ENCODE measurements at places on chromosomes 13 and 19. TPM values are rescaled to one million over a fixed set of nuclear protein-coding genes. Genes with fewer than 3 reads are reported as not detected.

Gene SPRED3
- 1.5 TPM for total RNA-seq

Gene CGB2
- total RNA-seq, result not detected

Gene ZNF491
- total RNA-seq, result 2.3 TPM

Gene PDX1
- not detected for total RNA-seq

- no peak for DNase-seq
Observed at GRCh38 chr19:48645620-48646000, 377 bp downstream of the CA11 start.

GRCh38 chr19:19468424-19469050 is 46.8 kb downstream of the TSSK6 start:
- no peak for DNase-seq

DNA sequence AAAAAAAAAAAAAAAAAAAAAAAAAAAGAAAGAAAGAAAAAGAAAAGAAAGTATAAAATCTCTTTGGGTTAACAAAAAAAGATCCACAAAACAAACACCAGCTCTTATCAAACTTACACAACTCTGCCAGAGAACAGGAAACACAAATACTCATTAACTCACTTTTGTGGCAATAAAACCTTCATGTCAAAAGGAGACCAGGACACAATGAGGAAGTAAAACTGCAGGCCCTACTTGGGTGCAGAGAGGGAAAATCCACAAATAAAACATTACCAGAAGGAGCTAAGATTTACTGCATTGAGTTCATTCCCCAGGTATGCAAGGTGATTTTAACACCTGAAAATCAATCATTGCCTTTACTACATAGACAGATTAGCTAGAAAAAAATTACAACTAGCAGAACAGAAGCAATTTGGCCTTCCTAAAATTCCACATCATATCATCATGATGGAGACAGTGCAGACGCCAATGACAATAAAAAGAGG is 9.6 kb upstream of the CEACAM5 start:
- DNase-seq, result no peak

Gene KLK3
- not detected for total RNA-seq

- no peak for DNase-seq
Observed at GRCh38 chr19:51082611-51083010, at the start of gene KLK14. TSS of gene KLK14 (minus strand) at chr19:51082887. CDS start at chr19:51082614, 273 bp downstream.

Gene LRG1
- total RNA-seq, result 0.05 TPM

Gene ZNF99
- not detected for total RNA-seq

DNA sequence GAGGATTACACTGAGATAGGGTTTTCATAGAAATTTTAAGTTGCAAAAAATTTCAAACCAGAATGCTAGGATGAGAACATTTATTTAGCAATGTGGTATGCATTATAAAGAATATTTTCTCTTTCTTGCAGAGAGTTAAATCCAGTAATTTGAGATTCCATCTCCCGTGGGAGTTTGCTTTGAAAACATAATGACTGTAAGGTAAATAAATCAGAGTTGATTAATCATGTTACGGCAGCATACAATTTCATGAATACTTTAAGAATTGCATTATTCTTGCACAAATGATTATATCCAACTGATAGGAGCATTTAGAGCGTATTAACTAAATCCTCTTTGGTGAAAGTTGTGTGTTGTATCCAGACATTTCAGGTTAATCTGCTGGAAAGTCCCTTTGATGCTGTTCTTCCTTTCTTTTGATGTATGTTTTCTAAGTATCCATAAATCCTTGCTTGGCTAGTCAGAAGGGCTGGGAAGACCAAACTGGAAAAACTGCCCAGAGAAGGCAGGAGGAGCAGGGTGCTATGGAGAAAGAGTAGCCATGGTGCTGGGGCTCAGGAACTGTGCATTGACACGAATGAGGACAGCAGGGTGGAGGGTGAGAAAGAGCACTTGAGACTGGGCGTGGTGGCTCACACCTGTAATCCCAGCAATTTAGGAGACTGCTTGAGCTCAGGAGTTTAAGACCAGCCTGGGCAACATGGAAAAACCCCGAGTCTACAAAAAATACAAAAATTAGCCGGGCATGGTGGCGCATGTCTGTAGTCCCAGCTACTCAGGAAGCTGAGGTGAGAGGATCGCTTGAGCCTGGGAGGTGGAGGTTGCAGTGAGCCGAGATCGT is 4.8 kb upstream of the GJA3 start:
- DNase-seq, result no peak

GRCh38 chr13:34512817-34513216 is 429.3 kb upstream of the NBEA start:
- DNase-seq, result no peak

GRCh38 chr13:41074523-41074922 is 13.2 kb downstream of the WBP4 start:
- no peak for DNase-seq

Gene ZNF835
- not detected for total RNA-seq

GRCh38 chr13:24699541-24699940 is 19.3 kb downstream of the ATP12A start:
- DNase-seq, result no peak

- no peak for DNase-seq
Observed at GRCh38 chr19:42441049-42441445, 1.7 kb downstream of the CXCL17 start.

- DNase-seq, result no peak
Observed at GRCh38 chr13:30708541-30708940, 26.8 kb upstream of the ALOX5AP start.

DNA sequence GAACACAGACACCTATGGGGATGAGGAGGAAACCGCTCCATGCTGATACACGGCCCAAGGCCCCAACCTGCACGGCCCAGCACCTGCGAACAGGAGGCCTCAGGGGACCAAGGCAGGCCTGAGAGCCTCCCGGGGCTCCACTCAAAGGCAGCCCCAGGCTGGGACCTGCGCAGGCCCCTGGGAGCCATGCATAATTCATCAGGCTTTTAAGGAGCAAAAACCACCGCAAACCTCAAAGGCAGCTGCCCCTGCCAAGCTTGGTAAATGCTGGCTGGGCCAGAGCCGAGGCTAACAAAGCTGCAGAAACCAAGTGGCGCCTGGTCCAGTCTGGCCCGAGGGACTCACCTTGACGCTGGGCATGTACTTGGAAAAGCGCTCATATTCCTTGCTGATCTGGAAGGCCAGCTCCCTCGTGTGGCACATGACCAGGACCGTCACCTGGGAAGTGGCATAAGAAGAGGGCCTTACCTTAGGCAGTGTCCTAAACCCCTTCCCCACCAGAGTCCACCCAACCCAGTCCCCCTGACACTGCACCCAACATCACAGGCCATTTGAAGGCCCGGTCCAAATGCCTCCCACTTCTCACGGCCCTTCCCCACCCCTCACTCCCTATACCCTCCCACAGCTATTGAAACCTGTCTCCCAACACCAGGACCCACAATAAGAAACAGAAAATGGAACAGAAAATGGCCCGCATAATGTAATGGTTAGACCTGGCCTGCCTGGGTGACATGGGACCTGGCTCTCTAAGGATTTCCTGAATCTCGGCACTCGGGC is 7.8 kb downstream of the DDX39A start:
- no peak for DNase-seq

DNA sequence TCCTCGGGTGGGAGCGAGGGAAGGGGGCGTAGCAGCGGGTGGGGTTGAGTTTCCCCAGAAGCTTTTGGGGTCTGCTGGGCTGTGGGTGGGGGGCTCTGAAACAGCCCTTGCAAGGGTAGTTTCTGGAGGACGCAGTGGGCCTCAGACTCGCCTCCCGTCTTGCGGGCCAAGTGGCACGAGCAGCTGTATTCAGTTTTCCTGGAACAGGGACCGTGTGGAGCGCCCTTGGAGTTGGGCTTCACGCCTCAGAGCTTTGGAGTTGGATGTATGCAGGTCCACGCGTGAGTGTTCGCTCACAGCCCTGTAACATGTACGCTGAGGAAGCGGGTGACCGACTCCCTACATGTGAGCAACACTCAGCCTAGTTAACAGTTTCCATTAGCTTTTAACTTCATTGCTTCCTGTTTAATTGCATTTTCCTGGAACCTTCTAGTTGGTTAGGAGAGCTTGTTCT is 603 bp downstream of the TM9SF2 start:
- DNase-seq, result peak; percentile 29

- DNase-seq, result peak; percentile 90
Observed at GRCh38 chr19:34171877-34172660, at the start of gene LSM14A. TSS of gene LSM14A (plus strand) at chr19:34172504. CDS start at chr19:34172643, 139 bp downstream.

- no peak for DNase-seq
Observed at GRCh38 chr13:82905071-82905470, 977.2 kb downstream of the SLITRK1 start.

GRCh38 chr19:39834287-39834841 is 402 bp upstream of the DYRK1B start:
- no peak for DNase-seq

GRCh38 chr19:45202637-45203036 is 24.1 kb downstream of the BLOC1S3 start:
- DNase-seq, result no peak

- no peak for DNase-seq
Observed at GRCh38 chr19:19538061-19538784, at the start of gene CILP2. TSS of gene CILP2 (plus strand) at chr19:19538265. CDS start at chr19:19538350, 85 bp downstream.

Gene ZNF439
- 0.08 TPM for total RNA-seq

Gene DOCK9
- total RNA-seq, result 138 TPM

GRCh38 chr19:36423925-36424324 is 5.5 kb upstream of the ZFP82 start:
- no peak for DNase-seq

- no peak for DNase-seq
Observed at GRCh38 chr19:6442087-6442688, 8.6 kb upstream of the SLC25A41 start.

GRCh38 chr13:94780421-94780820 is 68.1 kb upstream of the SOX21 start:
- no peak for DNase-seq

- no peak for DNase-seq
Observed at GRCh38 chr19:45244133-45244794, 943 bp downstream of the EXOC3L2 start.

Gene SAFB2
- 35.1 TPM for total RNA-seq

DNA sequence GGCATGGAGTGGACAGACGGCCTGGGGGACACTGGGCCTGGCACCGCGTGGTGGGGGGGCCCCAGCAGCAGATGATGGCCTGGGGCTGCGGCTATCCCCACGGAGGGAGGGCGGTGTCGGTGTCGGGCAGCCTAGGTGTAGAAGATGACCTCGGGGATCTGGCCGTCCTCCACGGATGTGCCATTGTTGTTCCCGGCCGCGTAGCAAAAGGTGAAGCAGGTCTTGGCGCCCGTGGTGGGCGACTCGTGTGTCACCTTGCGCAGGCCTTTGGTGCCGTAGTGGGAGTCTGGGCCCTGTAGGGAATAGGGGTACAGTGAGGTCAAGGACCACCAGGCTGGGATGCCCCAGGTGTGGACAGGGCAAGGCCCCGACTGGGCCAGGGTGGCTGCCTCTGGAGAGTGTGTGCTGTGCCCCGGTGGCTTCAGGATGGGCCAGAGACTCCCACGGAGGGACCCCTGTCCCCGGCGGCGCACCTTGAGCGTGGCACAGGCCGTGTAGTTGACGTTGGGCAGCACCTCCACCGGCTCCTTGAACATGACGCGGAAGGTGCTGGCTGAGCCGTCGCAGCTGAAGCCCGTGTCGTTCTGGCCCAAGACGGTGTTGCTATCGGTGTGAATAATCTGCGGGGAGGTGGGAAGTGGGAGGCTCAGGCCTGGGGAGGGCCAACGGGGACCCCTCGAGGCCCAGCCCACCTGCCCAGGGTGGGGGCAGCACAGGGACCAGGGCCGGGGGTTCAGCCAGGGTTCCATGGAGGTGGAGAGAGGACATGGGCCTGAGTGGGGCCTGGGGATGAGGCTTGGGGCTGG is 29.0 kb downstream of the BTBD2 start:
- DNase-seq, result no peak

GRCh38 chr19:8461376-8461775 is 16.6 kb downstream of the HNRNPM start:
- peak; percentile 48 for DNase-seq

DNA sequence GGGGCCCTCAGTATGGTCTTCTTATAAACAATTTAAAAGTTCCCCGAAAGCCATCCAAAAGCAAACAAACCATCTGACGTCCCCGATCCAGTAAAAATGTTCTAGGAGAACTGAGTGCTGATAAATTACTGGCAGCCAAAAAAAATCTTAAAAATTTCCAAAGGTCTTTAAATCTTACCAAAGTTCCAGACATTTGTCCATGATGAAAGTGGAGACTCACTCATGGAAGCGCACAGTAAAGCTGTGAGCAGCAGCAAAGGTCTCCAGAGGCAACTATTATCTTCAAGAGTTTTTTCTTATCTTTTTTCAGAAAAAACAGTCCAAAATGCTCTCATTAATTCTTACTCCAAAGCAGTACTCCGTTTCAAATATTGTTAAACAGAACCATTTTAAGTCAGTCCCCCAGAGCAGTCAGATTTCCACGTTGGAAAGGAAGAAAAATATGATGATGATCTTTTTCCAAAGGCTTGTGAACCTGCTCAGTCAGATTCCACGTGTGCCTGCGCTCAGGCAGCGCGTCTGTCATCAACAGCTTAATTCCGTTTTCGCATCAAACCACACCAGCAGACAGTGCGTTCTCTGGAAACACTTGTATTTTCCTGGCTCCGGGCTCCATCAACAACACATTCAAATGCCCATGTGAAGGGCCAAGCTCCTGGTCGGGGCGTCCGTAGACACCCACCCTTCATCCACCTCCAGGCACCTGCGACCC is 85.4 kb downstream of the COL4A1 start:
- DNase-seq, result no peak

DNA sequence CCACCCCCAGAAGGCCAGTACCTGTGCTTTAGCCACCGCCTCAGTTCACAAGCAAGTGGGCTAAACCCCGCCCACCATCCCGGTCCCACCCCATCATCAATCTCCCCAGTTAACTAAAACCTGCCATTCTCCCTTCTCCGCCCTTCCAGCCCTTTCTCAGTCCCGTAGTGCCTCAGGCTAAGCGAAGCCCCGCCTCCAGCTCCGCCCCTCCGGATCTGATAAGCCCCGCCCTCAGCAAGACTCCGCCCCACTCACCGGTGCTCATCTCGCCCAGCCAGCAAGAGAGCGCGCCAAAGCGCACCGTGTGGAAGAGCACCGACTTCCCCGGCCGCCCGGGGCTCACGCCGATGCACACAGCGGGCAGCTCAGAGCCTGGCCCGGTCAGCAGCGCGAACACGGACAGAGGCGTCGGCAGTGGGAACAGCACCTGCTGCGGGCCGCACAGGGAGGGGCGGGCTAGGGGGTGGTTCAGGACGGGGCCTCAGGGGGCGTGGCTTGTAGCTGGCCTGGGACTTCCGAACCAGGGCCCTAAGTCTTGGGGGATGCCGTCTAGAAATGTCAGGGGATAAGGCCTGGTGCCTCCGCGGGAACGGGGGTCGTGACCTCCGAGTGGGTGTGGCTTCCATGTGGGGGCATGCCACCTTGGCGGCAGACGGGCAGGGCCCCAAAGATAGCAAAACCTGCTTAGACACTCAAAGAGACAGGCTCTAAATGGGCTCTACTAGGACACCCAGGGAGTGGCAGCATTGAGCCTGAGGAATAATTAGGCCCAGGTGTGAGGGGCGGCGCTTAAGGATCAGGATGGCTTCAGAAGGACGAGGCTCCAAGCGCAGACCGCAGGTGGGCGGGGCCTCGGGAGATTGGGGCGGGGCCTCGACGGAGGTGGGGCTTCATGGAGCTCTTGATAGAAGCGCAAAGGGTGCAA is 21.4 kb downstream of the MAP4K1 start:
- peak; percentile 71 for DNase-seq

Gene CEACAM7
- total RNA-seq, result not detected

Gene TJP3
- total RNA-seq, result not detected

Measured in myocyte (in vitro differentiated cells).